Endothelial cell (in vitro differentiated cells): ENCODE measurements at places on chromosomes 1 and 21.
A peak's percentile ranks its signal among the peaks of the same experiment; 100 is the strongest.

DNA sequence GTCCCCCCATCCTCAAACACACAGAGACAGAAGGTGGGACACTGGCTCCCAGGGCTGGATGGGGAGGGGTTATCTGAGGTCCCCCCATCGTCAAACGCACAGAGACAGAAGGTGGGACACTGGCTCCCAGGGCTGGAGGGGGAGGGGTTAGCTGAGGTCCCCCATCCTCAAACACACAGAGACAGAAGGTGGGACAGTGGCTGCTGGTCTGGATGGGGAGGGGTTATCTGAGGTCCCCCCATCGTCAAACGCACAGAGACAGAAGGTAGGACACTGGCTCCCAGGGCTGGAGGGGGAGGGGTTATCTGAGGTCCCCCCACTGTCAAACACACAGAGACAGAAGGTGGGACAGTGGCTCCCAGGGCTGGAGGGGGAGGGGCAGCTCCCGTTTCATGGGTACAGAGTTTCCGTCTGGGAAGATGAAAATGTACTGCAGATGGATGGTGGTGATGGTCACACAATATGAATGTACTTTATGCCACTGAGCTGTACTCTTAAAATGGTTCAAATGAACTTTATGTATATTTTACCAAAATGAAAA lies 69.2 kb downstream of the SCCPDH start:
- no peak for DNase-seq

GRCh38 chr1:204417074-204417997 lies 5.7 kb upstream of the PPP1R15B start:
- DNase-seq: no peak

- peak; percentile 9 for DNase-seq
Observed at GRCh38 chr1:225746361-225747179, 31.1 kb upstream of the SRP9 start.

- peak; percentile 20 for DNase-seq
Observed at GRCh38 chr1:53266038-53266437, 27.7 kb upstream of the MAGOH start.
